Chondrocyte (in vitro differentiated cells): ENCODE measurements at places on chromosomes 6 and 20.

- DNase-seq: no peak
These were observed 245.6 kb downstream of the PRKN start for GRCh38 chr6:162481938-162482337.

DNA sequence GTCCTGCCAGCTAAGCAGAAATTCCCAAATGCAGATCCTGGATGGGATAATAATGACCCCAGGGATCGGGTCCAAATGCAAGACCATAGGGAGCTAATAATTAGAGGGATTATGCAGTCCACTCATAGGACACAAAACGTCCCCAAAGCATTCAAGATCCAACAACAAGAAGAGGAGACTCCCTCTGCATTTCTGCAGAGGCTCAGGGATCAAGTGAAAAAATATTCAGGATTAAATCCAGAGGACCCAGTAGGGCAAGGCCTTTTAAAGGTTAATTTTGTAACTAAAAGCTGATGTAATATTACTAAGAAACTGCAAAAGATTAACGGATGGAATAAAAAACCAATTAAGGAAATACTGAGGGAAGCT is 22.2 kb downstream of the HLA-A start:
- DNase-seq: no peak

- no peak for DNase-seq
These were observed 2.0 kb downstream of the SMIM29 start for GRCh38 chr6:34246563-34247391.

- no peak for DNase-seq
These were observed 145.1 kb upstream of the RREB1 start for GRCh38 chr6:6962699-6963098.

DNA sequence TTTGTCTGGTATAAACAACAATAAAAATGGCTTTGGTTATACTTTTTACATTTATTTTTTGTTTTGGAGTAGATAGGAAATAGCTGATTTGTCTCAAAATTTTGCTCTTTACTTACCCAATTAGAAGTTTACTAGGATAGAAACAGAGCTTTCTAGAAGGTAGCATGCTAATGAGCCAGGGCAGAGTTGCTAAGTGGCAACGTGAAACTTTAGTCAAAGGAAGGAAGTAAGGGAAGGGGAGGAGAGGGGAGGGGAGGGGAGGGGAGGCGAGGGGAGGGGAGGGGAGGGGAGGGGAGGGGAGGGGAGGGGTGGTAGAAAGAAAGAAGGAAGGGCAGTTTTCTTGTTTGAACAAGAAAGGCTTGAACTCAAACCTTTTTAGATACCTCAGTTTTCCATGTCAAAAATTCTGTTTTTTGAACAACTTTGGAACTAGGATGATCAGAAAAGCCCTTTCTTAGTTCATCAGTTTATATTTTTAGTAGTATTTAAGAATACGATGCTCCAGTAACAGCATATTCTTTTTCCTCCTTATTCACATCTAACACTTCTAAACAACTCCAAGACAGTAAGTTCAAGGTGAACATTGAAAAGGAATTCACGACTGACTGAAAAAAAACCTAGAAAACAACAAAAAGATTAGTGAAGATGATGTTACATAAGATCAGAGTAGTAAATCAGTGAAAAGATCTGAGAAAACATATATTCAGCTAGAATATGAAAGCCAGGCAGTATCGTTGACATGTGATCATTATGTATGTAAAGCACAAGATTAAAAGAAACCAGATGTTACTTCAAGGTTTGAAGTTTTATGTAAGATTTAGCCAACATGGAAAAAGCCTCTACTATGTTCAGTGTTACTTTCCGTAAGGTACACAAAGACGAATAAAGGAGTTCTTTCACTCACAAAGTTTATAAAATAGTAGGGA is 263.4 kb downstream of the ARHGAP18 start:
- DNase-seq: no peak

DNA sequence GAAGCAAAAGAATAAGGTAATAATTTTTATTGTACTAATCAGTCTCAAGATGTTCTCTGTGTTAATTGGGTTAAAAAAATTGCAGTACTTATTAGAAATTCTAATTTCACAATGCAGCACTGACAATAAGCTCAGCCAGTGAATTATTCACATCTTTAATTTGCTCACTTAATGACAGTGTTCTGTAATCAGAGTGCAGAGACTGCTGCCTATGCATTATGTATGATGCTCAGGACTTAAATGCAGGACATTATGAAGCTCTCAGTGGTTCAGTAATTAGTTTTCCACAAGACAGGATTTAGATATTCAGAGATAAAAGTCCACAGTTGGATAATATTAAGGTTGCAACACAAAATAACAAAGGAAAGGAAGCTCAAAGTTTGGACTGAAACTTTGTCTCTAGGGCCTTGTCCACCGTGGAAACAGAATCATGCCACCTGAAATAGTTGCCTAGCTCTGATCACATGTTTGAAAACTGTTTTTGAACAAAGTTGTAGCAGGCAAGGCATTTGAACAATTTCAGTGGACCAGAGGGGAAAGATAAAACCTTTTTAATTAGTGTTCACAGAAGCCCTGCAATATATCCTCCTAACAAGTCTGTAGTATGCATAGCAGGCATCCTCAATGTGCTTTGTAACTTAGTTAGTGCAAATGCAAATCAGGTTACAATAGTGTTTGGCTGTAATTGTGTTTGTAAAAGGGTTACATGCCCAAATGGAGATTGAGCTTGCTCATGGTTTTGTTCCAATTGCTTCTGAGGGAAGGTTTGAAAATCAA is 23.7 kb upstream of the MMS22L start:
- DNase-seq: no peak

GRCh38 chr6:110642711-110643110 is 166.3 kb upstream of the SLC22A16 start:
- DNase-seq: no peak

GRCh38 chr20:45266977-45267376 is 12.6 kb upstream of the SLPI start:
- no peak for DNase-seq

DNA sequence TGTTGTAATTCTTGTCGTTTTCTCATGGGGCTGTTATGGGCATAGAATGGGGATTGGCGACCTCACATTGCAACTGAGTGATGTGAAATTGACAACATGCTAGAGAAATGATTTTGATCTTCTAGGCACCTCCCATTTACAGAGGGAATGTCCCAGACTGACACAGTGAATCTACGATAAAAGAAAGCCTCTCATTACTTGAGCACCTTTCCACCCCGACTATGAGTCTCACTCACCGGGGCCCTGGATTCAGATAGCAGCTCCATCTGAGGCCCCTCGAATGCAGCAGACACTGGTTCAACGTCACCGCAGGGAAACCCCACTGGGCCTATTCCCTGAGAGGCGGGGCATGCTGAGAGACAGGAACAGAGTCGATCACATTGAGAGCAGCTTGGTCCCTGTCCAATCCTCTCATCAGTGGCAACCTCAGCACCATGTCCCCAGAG is 49.1 kb downstream of the NFATC2 start:
- DNase-seq: no peak

GRCh38 chr6:29737707-29738630 is 14.7 kb downstream of the HLA-F start:
- no peak for DNase-seq

- DNase-seq: no peak
These were observed 38.5 kb downstream of the TPD52L1 start for GRCh38 chr6:125191916-125192609.

- DNase-seq: no peak
These were observed 62.9 kb downstream of the TRMT6 start for GRCh38 chr20:5887386-5887785.

GRCh38 chr20:25444556-25444955 is 37.1 kb downstream of the GINS1 start:
- peak; percentile 5 for DNase-seq

DNA sequence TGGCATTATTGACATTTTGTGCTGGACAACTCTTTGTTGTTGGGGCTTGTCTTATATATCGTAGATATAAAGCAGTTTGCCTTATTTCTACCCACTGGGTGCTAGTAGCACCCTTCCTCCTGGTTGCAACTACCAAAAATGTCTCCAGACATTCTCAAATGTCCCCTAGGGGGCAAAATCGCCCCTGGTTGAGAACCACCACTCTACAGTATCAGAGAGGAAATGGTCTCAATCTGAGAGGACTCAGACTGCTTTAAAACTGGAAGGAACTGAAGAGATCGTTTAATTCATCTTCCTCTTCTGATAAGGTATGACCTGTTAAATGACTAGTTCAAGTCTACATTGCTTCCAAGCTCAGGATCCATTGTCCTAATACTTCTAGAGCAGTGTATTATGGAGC is 14.9 kb downstream of the SH3BGRL2 start:
- DNase-seq: no peak

DNA sequence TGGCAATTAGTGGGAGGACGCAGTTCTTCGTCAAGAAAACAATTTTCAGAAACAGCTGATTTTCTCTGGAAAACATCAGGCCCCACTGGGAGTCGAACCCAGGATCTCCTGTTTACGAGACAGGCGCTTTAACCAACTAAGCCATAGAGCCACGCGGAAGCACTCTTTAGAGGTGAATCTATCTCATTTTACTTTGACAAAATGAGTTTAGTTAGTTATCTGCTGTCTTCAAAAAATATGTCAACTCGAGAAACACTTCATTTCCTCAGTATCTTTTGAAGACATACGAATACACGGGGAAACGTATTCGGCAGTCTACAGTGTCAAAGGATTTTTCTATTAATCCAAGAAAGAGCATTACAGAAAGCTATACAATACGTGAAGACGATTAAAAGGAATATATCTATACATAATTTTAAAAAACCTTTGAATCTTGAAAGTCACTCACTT is 26.7 kb downstream of the GPX6 start:
- DNase-seq: no peak

GRCh38 chr6:40852779-40853373 is 186.1 kb downstream of the UNC5CL start:
- DNase-seq: no peak

DNA sequence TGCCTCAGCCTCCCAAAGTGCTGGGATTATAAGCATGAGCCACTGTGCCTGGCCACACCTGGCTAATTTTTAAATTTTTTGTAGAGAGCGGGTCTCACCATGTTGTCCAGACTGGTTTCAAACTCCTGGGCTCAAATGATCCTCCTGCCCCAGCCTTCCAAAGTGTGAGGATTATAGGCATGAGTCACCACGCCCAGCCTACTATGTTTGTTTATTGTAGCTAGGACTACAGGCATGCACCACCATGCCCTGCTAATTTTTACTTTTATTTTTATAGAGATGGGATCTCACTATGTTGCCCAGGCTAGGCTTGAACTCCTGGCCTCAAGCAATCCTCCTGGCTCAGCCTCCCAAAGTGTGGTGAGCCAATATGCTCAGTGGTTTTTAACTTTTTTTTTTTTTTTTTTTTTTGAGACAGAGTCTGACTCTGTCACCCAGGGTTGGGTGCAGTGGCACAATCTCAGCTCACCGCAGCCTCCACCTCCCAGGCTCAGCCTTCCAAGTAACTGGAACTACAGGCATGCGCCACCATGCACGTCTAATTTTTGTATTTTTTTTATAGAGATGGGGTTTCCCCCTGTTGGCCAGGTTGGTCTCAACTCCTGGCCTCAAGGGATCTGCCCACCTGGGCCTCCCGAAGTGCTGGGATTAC is 12.0 kb upstream of the DDX43 start:
- no peak for DNase-seq

GRCh38 chr6:4598384-4598995 is 177.7 kb upstream of the CDYL start:
- DNase-seq: no peak

DNA sequence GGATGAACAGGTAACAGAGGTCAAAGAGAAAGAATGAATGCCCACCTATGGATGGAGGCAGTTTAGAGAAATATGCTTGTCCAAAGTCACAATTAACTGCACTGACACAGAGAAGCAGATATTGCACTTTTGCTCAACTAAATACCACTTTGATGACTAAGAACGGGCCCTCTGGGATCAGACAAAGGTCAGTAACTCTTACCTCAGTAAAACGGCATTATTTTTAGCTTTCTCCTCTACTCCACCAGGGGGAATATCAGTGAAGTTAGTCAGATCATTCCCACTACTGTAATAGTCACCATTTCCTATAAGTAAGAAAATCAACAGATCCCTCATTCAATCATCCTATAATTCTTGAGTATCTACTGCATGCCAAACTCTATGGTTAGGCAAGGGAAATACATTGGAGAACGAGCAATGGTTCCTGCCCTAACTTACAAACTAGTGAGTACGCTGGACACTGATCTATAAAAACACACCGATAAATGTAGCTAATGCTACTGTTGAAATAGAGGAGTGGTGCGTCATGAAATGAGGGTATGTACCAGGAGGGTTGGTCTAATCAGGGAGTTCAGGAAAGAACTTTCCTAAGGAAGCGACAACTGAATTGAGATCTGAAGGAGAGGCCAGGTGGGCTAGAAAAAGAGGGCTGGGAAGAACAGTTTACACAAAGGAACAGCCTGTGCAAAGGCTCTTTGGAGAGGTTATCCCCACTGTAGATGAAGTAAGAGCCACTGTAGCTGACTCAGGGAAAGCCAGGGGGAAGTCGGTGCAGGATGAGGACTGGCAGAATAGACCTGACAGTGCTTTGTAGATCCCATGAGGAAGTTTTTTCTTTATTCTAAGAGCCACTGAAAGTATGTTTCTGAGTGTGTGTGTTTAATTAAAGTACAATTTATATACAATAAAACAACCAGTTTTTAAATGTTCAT is 9.2 kb downstream of the ECI2 start:
- DNase-seq: no peak

- peak; percentile 89 for DNase-seq
These were observed 1.5 kb downstream of the BICRAL start for GRCh38 chr6:42783177-42783875.

DNA sequence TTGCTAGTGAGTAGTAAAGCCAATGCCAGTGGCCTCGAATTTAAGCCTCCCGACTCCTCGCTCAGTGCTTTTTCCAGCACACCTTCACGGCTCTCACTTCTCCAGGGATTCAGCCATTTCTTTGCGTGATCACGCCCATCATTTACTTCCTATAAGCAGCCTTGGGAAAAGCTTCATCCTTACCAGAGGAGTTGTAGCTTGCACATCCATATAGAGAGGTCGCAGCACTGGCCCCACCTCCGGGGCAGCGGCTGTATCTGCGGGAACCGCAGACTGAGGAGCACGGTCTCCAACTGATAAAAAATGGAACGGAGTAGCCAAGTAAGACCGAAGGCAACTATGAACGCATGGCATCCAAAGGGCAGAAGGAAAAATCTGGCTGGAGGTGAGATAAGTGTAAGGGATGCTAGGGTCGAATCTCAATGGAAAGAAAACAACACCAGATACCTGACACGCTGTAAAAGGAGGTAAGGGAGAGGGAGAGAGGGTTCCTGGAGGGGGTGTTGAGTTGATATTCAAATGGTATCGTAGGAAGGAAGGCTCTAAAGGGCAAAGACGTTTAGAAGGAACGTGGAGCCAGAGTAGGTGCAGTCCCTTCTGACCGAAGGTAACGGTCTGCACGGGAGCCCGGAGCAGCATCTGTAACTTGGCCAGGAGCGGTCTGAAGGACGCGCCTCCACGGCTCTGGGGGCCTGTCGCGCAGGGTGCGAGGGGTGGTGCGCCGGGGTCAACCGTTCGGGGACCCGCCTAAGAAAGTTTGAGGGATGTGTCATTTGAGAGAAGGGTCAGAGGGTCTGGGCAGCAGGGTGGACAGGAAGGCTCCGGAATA is 640 bp downstream of the NFS1 start:
- DNase-seq: no peak

- no peak for DNase-seq
These were observed 20.0 kb upstream of the COL19A1 start for GRCh38 chr6:69846312-69846711.

- DNase-seq: no peak
These were observed 139.3 kb upstream of the PHACTR1 start for GRCh38 chr6:12577124-12577850.
